ENCODE measurements at places on chromosomes 7 and 10.

DNA sequence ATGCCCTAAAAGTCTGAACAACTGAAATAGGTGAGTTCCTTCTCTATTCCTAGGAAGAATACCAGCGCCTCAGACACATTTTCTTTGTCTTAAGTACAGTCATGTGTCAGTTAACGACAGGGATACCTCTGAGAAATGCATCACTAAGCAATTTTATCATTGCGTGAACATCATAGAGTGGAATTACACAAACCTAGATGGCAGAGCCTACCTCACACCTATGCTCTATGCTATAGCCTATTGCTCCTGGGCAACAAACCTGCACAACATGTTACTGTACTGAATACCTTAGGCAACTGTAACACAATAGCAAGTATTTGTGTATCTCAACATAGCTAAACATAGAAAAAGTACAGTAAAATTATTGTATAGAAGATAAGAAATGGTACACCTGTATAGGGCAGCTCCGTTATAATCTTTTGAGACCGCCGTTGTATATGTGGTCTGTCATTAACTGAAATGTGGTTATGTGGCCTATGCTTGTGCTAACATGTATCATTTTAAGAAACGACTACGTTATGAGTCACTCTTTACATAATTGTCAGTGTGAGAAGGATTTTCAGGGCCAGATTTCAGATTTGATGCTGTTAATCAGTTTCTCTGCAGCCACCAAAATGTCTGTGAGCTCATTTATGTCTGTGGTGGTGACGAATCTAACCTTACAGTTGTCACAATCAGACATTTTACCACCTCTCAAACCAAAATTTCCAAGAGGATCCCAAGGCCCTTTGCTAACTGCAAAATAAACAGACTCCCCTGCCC, 66.1 kb upstream of the STK17A start:
- no peak for DNase-seq

DNA sequence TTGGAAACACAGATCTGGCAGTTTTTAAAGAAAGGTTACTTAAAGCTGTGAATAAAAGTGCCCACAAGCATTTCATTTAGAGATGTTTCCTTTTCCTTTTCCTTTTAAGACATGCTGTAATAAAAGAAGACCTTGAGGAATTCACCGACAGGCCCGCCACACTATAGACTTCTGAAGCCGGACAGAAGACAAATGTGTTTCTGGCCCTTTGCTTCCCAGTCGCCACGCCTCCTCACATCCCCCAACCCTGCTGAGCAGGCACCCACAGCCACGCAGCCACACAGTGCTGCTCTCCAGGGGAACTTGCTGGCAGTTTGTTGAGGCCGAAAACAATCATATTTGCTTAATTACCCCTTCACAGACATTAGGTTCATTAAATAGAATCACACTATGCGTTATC, 83.4 kb downstream of the SLC25A13 start:
- no peak for DNase-seq

GRCh38 chr10:30189238-30189580, 129.8 kb upstream of the JCAD start:
- no peak for DNase-seq

DNA sequence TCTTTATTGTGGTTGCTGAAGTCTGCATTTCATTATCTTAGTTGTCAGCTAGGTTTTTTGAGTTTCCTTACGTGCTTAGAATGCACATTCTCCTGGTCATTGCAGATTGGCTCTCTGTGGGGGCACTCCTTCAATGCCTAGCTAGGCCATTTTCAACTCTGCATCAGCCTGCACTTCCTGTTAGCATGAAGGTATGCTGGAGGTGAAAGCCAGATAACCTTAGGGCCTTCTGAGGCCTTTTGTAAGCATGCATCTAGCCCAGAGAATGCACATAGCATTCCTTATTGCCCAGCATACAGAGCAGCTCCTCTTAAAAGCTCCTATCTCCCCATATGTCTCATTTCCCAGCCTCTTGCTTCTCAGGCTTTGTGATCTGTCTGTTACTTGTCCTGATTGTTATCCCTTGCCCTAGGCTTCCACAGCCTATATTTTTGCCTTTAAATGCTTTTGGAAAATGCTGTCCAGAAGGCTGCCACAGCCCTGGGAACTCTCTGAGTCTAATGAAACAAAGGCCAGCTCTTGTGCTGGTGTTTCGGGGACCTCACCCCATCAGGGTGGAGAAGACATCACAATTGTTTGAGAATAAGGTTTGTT, 108.1 kb upstream of the IGFBP3 start:
- DNase-seq: no peak

DNA sequence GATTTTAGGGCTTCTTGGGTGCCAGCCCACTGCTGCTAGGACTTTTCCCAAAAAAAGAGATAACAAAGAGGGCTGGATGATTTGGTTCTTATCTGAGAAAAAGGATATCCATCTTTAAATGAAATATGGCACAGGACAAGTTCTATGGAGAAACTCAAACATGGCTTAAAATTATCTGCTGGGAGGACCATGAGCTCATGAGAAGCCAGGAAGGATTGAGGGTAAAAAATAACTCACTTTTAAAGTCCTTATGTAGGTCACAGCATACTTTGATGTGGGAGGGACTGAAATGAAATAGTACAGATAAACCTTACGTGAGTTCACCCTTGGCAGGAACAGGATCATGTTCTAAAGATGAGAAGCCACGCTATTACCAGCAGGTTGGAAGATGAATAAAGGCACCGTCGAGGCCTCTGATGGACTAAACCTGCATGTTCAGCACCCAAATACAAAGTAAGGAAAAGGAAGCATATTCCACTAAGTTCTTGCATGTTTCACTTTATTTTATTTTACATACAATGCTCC, 369.2 kb upstream of the KLF6 start:
- no peak for DNase-seq

- DNase-seq: peak; percentile 47
Measured at GRCh38 chr7:152759949-152760853, 649 bp downstream of the ACTR3B start.

- no peak for DNase-seq
Measured at GRCh38 chr10:73837072-73837471, 25.7 kb upstream of the NDST2 start.

DNA sequence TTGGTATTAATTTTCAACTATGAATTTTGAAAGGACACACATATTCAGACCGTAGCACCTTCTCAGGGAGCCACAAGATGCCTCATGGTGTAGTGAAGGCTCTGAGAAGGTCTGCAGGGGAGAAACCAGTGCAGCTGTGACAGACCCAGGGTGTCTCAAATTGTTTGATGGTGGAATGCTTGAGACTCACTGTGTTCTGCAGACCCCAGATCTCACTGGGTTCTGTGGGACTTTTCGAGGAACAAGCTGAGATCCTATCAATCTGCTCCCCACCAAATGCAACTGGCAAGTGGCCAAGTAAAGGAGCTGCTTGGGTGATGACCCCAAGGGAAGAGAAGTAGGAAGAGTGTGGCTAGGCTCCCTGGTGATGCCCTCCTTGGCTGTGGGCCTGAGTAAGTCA, 130.5 kb upstream of the UNC5B start:
- DNase-seq: no peak

GRCh38 chr7:29337546-29338116, 143.1 kb downstream of the CHN2 start:
- DNase-seq: no peak

- DNase-seq: no peak
Measured at GRCh38 chr7:110386913-110387312, 704.0 kb upstream of the LRRN3 start.

DNA sequence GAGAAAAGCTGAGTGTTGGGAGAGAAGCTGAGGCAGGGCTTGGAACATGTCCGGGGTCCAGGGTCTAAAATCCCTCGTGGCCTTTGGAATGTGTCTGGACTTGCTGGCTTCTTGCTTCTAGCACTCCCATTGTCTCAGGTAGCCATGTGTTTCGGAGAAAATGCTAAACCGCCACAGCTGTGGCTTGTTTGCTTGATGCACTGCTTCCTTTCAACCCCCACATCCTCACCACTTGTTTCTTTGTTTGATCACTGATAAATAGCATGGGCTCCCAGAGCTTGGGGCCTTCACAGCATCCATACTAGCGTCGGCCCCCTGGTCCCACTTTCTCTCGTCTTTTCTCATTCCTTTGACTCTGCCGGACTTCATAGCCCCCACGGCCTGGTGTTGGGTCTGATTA, 102.7 kb downstream of the ANKRD26 start:
- no peak for DNase-seq

DNA sequence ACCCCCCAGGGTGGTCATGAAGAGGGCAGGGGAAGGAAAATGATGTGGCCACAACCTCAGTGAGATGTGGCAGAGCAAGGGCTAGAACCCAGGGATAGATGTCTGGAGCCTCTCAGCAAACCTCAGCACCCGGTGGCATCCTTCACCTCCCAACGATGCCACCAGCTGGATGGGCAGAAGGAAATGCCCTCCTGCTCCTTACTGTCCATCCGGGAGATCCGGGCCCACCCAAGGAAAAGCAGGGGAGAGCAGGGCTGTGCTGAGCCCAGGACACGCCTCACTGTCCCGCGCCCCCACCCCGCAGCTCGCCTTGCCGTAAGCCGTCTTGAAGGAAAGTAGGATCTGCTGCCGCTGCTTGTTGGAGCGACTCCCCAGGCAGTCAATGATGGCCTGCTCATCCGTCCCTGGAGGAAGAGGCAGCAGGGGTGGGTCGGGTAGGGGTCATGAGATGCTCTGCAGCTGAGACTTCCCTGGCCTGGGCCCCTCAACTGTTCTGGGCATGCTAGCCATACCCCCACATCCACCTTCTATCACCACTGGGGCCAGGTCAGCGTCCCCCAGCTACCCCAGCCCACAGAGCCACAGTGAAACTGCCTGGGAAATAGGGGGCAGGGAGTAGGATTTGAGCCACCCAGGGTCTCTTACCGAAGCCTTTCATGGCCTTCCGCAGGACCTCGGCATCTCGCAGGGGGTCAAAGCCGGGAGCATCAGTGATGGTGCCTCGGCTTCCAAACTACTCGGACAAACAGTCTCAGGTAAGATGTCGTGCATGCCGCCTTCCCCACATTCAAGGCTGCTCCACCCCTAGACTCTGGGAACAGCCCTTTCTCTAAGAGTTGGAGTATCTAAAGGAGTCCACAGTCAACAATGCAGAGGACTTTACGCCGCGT, 34.3 kb downstream of the PLAC9 start:
- DNase-seq: no peak

GRCh38 chr7:39349452-39350123, 216.6 kb upstream of the YAE1 start:
- DNase-seq: no peak

DNA sequence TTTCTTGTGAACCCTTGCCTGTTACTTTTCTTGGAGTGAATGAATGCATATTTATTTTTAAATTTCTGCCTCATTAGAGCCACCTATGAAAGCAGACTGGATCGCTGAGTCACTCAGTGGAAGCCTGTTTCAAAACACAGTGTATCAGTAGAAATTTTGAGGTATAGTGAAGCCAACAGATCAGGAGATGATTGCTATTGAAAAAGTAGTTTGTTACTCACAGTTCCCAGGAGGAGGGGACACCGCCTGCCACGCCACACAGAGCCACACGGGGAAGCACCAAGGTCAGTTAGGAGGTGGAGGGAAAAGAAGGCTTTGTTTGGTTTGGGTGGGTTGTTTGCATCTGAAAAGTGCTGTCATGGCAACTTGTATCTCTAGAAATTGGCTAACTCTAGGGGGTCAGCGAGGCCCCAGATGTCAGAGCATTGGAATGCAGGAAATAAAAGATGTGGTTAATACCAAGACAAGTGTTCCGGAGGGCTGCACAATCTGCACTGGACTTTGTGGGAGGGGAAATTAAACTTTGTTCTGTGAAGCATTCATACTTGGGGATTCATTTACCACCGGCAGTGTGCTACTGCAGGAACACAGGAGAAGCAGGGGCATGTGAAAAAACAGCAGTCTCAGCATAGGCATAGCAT, 106.4 kb upstream of the SDK1 start:
- no peak for DNase-seq

- DNase-seq: no peak
Measured at GRCh38 chr10:101452593-101452992, 98.6 kb downstream of the BTRC start.

GRCh38 chr7:115135769-115136410, 214.0 kb downstream of the MDFIC start:
- no peak for DNase-seq

GRCh38 chr7:64863021-64863420, 40.1 kb upstream of the ZNF273 start:
- no peak for DNase-seq

DNA sequence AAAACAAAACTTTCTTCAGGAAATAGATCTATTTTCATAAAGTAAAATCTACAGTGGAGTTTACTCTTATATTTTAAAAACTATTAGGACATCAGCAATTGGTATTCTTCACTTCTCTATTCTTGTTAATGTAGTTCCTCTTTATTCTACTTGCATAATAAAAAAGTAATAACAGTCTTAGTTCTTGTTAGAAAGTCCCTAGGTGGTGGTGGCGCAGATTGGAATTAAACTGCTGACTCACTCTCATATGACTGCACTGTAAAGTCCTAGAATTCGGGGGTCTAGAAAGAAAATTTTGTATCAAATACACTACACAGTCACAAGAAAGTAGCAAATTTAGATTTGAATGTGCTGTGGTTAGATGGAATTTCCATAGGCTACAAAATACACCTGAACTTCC, 44.6 kb upstream of the TES start:
- no peak for DNase-seq

DNA sequence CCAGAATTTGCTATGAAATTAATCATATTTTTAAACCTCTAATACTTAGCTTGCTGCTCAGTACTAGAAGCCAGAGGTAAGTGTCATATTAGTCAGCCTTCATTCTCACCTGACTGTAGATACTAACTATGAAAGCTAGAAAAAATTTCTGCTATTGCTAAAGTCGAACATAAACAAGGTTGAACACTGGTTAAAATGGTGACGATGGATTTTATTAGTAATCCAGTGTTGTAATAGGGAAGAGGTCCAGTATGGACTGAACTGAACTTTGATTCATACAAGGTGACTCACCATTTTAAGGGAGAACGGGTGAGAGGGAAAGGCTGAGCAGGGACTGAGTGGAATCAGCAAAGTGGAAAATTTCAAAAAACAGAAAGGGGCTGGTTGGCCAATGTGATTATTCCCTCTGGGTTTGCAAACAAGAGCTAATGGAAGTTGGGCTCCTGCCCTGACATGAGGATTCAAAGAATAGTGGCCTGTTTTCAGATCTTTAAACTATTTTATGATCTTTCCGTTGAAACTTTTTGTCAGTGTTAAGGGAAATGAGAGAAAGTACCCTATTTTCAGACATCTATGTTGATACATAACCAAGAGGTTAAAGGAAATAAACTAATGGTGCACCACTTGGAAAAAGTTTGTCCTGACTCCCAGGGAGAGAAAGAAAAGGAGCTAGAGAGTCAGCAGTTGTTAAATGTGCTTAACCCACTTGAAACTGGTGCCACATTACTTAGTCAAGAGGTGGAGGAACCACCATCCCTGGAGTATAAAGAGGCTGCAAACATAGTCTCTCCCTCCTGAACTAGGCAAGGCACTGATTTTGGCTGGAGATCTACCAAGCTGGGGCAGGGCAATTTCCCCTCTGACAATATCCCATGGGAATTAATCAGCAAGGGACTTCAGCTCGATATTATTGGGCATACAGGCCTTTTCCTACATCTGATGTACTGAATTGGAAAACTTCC, 15.3 kb upstream of the AKR1C1 start:
- DNase-seq: no peak

DNA sequence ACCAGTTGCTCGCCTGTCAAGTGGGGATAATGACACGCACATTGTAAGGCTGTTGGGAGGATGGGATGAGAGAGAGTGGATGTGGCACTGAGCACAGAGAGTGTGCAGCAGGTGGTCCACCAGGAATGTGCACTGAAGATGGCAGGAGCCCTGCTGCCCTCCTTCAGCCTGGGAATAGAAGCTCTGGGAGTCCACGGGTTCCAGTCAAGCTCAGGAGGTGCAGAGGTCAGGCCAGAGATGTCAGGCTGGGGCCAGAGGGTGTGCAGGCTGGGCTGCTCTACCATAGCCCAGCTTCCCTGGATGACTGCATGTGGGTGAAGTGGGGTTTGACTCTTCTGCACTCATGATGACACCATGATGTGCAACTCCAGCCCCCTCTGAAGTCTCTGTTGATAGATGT, 58.7 kb downstream of the C10orf120 start:
- no peak for DNase-seq

Measured in dorsolateral prefrontal cortex (tissue), 122 donors.